Heart left ventricle (tissue), 16 donors: ENCODE measurements at places on chromosomes 11 and 22.

- DNase-seq = no peak
Observed at GRCh38 chr22:27537501-27537900, 264.1 kb downstream of the MN1 start.

DNA sequence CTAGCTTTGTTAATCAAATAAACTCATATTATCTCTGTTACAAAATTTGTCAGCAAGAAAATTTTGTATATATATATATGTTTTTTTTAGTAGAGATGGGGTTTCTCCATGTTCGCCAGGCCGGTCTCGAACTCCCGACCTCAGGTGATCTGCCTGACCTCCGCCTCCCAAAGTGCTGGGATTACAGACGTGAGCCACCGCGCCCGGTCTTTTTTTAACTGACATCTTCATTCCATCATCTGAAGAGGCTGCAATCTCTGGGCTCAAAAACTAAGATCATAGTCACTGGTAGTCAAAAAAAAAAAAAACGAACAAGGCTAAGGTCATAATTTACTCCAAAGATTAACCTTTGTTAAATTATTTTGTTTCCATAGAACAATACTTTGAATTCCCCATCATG, 5.3 kb upstream of the KLHDC7B start:
- DNase-seq = no peak

GRCh38 chr22:37784829-37785495, 22.8 kb upstream of the GCAT start:
- no peak for DNase-seq

DNA sequence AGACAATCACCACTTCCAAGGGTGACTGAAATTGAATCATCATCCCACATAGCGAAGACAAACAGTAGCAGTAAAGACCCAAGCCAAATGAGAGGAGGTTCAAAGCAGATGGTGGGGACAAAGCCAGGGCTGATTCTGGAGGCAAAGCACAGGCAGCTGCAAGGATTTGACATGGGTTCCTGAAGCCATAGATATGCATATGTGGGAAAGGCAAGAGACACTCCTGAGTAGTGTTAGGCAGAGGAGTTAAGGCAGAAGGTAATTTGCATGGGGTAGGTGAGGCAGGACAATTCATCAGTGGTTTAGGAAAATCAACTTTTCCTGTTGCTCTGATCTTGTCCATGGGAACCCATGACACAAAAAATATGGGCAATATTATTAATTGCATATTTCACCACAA, 462.8 kb downstream of the FAM181B start:
- no peak for DNase-seq

GRCh38 chr11:62646825-62647608, 604 bp upstream of the GANAB start:
- no peak for DNase-seq

DNA sequence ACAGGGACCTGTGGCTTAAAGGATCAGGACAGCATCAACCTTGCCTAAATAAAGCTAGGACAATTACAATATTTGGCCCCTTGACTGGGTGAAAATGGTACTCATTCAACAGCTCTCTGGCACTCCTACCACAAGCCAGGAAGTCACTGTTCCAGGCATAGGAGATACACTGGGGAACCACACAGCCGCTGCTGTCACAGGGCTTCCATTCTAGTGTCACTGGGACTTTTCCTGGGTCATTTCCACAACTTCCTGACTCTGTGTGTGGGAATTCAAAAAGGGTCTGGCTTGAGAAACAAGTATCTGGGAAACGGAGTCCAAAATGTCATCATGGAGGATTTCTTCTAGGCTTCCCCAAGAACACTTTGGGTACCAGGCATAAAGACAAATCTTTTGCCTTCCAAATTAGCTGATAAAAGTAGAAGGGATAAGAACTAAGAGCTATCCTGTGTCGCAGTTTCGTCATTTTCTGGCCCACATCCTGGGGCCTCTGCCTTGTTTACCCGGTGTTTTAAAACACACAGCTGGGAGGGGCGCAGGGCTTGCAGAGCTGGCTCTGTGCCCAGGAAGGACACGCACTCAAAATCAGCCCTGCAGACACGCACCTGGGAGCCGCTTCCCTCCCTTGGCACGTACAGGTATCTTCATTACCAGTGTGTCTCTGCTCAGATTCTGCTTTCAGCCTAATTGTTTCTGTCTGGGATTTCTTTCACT, 38.0 kb downstream of the TMEM45B start:
- no peak for DNase-seq

GRCh38 chr11:97786961-97787360, 1233.8 kb upstream of the CNTN5 start:
- DNase-seq = no peak

DNA sequence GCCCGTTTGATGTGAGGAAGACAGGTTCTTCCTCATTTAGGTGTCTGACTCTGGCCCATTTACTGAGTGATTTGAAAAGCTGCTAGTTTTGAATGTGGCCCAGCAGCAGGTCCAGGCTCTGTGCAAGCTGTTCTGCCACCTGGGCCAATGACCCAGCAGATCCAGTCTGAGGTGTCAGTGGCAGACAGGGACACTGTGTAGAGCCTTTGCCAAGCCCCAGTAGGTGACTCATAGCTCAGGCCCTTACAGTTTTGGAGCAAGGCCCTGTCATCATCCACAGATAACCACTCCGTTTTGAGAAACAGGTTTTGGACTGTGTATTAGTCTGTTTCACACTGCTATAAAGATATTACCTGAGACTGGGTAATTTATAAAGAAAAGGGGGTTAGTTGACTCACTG, 23.9 kb downstream of the TSPAN32 start:
- DNase-seq = no peak

GRCh38 chr11:33898957-33899356, 7.1 kb upstream of the LMO2 start:
- DNase-seq = no peak

- DNase-seq = no peak
Observed at GRCh38 chr11:36296884-36297543, 926 bp downstream of the PRR5L start.

- DNase-seq = peak; percentile 95
Observed at GRCh38 chr22:42553475-42554361, at the start of gene SERHL2. Gene SERHL2, plus strand, starts transcription at chr22:42553956. Its CDS starts 65 bp downstream, at chr22:42554021.

DNA sequence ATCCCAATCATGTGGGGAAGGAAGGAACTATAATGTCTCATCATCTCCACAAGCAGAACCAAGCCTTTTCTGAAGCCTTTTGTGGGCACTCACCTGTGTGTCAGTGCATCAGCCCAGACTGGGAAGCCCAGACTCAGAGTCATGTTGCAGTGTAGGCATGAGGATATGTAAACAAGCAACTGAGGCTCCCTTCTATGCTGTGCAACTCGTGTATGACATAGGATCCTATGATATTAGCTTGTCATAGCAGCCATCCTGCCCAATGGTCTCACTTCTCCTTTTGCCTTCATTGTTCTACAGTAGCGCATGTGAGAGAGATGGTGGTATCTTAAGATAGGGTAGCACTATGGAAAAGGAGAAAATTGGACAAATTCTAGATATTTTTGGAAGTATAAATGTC, 103.4 kb upstream of the OLFML1 start:
- no peak for DNase-seq

GRCh38 chr22:29004647-29005371, 56.8 kb downstream of the C22orf31 start:
- no peak for DNase-seq

GRCh38 chr11:69153661-69154060, 2.1 kb upstream of the SMIM38 start:
- DNase-seq = no peak

DNA sequence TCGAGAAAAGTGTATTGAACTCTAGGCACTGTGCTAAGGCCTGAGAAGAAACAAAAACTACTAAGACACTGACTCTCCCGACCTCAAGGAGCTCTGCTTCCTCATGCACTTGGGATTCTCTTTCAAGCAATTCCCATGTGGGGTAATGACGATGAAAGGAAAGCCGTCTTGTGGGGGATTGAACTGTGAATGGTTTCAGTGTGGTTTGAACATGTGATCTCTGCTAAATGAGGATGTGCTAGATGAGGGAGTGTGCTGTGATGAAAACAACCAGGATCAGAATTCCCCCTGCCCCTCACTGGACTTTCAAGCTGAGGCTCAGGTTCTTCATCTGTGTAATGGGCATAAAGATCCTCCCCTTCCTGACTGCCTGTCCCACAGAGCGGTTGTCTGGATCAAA, 74.9 kb downstream of the DEPDC5 start:
- DNase-seq = no peak

DNA sequence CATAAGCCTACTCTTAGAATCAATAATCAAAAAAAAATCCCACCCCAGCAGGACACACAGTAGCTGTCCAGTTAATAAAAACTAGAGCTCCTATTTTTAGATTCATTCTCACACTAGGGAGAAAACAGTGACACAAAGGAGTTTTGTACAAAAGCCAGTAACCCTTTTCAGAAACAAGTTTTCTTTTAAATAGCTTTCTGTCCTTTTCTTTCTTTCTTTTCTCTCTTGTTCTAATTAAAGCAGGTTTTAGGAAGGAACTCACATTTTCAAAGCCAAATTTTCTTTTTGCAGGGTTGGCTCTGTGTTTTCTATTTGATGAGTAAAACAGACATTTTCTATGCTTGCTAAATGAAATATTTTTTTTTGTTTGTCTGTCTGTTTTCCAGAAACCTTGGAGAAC, 1390.7 kb downstream of the FAM181B start:
- no peak for DNase-seq

GRCh38 chr11:117960406-117960805, 25.8 kb upstream of the IL10RA start:
- no peak for DNase-seq

GRCh38 chr11:43835104-43835503, 45.5 kb upstream of the ALKBH3 start:
- no peak for DNase-seq

DNA sequence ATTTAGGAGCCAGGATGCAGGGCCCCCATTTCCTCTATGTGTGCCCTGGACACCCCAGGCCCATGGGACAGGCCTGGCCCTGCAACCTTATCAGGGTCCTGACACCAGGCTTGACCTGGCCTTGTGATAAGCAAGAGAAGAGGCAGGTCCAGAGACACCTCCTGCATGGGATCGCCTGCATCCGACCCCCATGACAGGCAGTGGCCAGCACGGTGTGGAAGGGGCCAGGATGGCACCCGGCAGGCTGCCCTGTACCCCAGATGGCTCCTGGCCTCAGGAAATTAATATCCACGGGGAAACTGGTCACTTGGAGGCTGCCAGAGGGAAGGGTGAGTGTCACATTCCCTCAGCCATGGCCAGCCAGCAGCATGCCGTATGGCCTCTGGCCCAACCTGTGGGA, 6.8 kb downstream of the KRTAP5-9 start:
- no peak for DNase-seq

GRCh38 chr11:119808407-119809185, 79.6 kb upstream of the NECTIN1 start:
- no peak for DNase-seq

- DNase-seq = no peak
Observed at GRCh38 chr11:110947096-110947495, 234.9 kb upstream of the ARHGAP20 start.

GRCh38 chr22:45845076-45845487, 131.9 kb downstream of the WNT7B start:
- DNase-seq = no peak

DNA sequence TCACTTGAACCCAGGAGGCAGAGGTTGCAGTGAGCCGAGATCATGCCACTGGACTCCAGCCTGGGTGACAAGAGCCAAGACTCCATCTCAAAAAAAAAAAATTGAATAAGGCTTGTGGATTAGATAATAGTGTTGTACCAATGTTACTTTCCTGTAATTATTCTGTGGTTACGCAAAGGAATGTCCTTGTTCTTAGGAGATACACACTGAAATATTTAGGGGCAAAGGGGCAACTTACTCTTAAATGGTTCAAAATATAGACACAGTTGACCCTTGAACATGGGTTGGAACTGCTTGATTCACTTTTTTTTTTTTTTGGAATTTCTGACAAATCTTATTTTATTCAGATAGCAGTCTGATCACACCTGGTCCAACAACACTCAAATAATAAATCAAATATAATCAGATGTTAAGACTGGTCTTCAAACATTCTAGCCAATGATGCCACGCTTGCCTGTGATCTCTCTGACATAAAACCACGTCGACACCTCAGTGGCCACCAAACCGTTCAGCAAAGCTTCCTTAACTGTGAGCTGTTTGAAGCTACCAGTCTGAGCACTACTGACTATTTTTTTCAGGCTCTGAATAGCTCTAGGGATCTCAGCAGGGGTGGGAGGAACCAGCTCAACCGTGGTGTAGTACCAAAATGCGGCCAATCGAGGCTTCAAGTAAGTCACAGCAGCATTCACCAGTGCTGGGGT, 710 bp downstream of the ATP5MGL start:
- DNase-seq = no peak

DNA sequence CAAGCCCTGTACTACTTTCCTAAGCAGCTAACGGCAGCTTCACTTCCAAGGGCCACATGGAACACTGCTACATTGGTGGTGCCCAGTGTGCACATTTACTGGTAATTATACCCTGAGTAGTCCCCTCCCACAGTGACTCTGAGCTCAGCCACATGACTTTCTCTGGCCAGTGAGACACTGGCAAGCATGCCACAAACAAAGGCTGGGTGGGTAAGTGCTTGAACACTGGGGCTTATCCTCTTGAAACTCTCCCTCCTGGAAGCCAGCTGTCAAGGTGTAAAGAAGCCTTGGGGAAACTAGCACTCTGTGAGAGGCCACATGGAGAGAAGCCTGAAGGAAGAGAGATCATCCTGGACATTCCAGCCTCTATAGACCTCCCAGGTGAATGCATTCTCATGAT, 54.4 kb upstream of the DRD2 start:
- DNase-seq = no peak

DNA sequence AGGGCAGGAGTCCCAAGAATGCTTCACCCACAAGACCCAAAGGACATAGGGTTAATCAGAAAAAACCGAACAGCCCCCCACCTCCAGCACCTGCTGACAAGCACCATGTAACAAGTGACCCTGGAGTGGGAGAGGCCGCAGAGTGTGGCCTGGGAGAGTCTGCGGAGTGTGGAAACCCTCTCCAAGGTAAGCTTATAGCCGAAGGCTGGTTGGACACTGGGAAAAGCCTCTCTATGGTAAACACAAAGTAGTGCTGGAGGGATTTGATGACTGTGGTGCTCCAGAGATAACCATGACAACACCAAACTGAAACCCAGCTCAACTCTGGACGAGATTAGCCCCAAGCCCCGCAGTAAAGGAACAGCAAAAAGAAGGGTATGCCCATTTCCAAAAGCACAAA, 19.2 kb downstream of the ASCL2 start:
- peak; percentile 22 for DNase-seq

DNA sequence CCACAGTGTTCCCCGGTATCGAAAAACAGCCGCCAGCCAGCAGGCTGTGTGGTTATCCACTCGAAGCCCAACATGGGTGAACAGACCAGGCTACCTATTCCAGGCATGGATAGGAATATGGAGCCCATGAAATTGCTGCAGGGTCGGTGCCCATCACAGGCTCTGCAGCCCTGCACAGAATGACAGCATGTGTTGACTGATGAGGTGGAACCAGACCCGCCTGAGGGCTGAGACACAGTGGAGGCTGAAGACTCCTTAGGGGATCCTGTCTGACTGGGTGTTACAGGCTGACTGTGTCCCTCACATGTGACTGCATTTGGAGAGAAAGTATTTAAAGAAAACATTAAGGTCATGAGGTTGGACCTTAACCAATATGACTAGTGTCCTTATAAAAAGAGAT, 6.2 kb upstream of the YPEL1 start:
- no peak for DNase-seq

GRCh38 chr11:118435290-118435892, 901 bp upstream of the KMT2A start:
- DNase-seq = peak; percentile 59
